ENCODE measurements at places on chromosomes 13 and 19.

GRCh38 chr13:26457212-26457611 lies 100.3 kb upstream of the WASF3 start:
- peak; percentile 18 for DNase-seq

GRCh38 chr19:24004166-24004565 lies 82.8 kb upstream of the ZNF254 start:
- no peak for DNase-seq

- no peak for DNase-seq
Observed at GRCh38 chr19:30955112-30956104, 393.8 kb downstream of the TSHZ3 start.

DNA sequence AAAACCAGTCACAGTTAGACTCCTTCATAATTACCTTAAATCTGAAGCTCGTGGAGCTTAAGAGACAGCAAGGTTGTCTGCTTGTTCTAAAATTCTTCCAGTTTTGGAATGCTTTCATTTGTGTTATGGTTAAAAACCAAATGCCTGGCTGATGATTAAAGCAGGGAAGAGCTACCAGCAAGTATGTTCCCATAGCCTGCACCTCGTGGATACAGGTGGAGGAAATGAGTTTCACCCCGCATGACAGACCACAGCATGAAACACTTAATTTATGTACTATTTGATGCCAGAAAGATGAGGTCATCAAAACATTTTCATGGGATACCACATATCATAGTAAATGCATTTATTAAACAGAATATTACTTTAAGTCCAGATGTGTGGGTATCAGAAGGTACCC lies 416 bp upstream of the DOCK9 start:
- peak; percentile 77 for DNase-seq

GRCh38 chr13:91185294-91185863 lies 162.1 kb upstream of the MIR17HG start:
- DNase-seq = no peak

- peak; percentile 15 for DNase-seq
Observed at GRCh38 chr13:28579322-28579721, 79.6 kb upstream of the POMP start.

- peak; percentile 20 for DNase-seq
Observed at GRCh38 chr13:30295116-30295515, 12.2 kb downstream of the KATNAL1 start.

- DNase-seq = no peak
Observed at GRCh38 chr19:10329555-10329954, 3.8 kb downstream of the RAVER1 start.

- DNase-seq = peak; percentile 35
Observed at GRCh38 chr13:43767341-43767931, 19.3 kb downstream of the ENOX1 start.

- DNase-seq = peak; percentile 37
Observed at GRCh38 chr13:48315969-48316650, 12.6 kb downstream of the RB1 start.

DNA sequence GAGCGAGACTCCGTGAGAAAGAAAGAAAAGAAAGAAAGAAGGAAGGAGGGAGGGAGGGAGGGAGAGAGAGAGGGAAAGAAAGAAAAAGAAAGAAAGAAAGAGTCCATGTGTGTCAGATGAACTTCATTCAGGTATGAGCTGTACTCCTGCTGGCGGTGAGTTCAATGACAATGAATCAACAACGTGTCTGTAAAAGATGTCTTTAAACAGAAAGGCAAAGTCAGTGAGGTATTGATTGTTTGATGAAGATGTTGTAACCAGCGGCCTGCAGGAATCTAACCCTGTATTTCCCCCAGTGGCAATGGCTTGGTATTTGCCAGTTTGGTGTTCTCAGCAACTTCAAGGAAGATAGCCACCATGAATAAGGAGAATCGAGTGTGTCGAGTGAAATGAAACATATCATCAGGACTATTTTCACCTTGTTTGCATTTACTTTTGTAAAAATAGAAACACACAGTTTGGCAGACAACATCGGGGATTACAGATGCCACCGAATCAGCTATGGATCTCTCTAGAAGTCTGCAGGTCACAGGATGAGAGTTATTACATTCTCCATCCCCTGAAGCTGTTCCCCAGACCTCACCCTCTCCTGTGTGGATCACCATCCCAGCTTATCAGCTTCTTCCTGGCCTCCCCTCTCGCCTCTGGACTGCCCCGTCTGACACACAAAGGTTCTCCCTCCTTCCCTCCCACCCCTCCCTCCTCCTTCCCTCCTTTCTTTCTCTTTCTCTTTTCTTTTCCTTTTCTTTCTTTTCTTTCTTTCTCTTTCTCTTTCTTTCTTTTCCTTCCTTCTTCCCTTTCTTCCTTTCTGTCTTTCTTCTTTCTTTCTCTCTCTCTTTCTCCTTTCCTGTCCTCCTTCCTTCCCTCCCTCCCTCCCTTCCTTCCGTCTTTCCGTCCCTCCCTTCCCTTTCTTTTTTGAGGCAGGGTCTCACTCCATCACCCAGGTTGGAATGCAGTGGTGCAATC lies 8.2 kb upstream of the SBK3 start:
- peak; percentile 22 for DNase-seq

- DNase-seq = peak; percentile 11
Observed at GRCh38 chr19:8460516-8461298, 15.9 kb downstream of the HNRNPM start.

DNA sequence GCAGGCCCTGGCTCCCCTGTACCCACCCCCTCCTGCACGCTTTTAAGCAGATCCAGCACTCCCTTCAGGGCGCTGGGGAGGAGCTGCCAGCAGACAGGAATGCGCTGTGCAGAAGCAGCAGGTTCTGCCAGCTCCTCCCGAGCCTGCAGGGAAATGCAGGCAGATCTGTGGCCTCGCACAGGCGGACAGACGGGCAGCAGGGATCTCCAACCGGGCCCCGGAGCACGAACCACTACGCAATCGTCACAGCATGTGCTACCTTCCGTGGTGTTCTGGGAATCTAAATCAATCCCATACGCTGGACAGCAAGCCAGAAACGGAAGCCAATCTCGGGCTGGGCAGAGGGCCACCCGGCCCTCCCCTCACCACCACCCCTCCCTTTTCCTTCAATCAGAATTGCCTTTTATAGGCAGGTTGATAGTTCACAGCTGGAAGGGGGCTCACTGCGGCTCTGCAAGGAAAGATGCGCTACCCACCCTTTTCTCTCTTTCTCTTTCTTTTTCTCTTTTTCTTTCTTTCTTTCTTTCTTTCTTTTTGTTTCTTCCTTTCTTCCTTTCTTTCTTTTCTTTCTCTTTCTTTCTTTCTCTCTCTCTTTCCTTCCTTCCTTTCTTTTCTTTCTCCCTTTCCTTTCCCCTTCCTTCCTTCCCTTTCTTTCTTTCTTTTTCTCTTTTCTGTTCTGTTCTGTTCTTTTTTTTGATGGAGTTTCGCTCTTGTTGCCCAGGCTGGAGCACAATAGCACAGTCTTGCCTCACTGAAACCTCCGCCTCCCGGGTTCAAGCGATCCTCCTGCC lies 99.9 kb downstream of the GNG7 start:
- peak; percentile 95 for DNase-seq

GRCh38 chr13:29907670-29908069 lies 57.3 kb upstream of the UBL3 start:
- no peak for DNase-seq

GRCh38 chr13:111114362-111115060 lies 599 bp upstream of the ARHGEF7 start:
- DNase-seq = peak; percentile 82

DNA sequence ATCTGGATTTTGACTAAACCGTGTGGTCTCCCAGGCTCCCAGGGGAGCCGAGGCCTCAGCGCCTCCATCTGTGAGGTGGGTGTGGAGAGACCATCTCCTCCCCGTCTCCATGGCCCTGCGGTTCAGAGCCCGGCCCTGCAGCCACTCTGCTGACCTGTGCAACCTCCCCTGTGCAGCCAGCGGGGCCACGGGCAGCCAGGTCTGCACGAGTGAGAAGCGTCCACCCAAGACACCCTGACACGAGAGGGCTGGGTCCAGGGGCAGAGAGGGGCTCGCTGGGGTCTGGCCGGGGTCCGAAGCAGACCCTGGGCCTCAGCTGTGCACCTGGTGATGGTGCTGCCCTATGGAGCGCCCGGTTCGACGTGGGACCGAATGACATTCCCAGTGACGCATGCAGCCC lies 10.4 kb upstream of the CACTIN start:
- DNase-seq = no peak

DNA sequence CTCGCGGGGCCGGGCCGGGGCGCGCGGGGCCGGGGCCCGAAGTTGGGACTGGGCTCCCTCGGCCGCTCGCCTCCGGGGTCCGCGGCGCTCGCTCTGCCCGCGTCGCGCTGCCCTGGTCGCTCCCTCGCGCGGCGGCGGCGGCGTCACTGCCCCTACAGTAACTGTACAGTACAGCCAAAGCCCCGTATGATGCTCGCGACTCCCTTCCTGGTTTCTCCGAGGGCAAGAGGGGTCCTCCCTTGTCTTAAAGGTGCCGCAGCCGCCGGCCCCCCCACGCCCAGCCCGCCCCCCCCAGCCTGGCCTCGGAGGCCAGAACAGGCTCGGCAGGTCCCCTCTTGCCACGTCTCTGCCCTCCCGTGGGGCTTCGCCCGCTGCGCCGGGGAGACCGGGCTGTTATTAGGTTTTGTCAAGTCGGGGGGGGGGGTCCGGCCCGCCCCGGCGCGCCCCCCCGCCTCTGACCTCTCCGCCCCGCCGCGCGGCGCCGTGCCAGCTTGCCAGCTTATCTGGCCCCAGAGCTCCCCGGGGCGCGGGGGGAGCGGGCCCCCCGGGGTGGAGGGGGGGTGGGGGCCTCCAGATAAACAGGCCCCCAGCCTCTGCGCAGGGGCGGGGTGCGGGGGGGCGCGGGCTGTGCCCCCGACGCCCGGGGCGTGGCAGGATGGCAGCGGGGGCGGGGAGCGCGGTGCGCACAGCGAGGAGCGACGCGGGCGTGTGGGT lies at the start of gene ZBTB7A:
TSS of gene ZBTB7A (minus strand) at position 218 of the 714 bp plus-strand sequence. CDS start 11,667 bp downstream, outside the sequence.
- peak; percentile 66 for DNase-seq

DNA sequence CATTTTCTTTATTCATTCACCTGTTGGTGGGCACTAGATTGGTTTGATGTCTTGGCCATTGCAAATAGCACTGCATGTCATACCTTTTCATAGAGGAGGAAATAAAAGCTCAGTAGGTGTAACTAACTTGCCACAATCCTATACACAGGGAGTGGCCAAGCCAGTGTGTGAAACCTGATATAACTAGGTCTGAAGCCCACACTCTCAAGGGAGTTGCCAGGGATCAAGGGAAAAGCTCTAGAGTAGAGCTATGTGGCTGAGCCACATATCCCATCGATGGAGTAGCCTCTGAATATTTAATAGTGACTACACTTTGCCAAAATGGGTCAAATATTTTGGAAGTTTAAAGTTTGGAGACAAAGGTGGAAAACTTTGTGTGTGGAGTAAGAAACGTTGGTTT lies 66.1 kb upstream of the TSHZ3 start:
- DNase-seq = no peak

DNA sequence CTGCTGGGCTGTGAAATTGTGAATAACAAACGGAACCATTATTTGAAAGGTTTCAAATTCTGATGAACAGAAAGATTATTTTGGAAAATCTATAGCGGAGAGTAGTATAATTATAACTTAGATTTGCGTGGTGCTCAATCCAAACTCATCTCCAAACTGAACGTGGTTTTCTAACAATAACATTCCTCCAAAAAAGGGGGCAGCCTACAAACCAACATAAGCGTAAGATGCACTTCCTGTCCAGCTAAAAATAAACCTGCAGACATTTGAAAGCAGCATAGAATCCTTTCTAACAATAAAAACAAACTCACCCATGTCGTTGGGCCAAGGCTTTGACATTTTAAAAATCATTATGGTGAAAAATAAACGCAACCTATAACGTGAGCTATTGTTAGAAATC lies 178.4 kb downstream of the COL4A1 start:
- no peak for DNase-seq

DNA sequence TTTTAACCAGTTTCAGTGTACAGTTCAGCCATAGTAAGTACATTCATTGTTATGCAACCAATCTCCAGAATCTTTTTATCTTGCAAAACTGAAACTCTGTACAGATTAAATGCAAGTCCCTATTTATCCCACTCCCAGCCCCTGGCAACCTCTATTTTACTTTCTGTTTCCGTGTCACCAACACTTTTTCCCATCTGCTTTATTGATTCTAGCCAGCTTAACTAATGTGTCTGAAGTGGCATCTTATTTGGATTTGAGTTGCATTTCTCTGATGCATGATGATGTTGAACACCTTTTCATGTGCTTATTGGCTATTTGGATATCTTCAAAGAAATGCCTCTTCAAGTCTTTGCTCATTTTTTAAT lies 18.9 kb downstream of the SPATA13 start:
- no peak for DNase-seq

- DNase-seq = no peak
Observed at GRCh38 chr13:35720690-35721554, 244.4 kb upstream of the MAB21L1 start.

DNA sequence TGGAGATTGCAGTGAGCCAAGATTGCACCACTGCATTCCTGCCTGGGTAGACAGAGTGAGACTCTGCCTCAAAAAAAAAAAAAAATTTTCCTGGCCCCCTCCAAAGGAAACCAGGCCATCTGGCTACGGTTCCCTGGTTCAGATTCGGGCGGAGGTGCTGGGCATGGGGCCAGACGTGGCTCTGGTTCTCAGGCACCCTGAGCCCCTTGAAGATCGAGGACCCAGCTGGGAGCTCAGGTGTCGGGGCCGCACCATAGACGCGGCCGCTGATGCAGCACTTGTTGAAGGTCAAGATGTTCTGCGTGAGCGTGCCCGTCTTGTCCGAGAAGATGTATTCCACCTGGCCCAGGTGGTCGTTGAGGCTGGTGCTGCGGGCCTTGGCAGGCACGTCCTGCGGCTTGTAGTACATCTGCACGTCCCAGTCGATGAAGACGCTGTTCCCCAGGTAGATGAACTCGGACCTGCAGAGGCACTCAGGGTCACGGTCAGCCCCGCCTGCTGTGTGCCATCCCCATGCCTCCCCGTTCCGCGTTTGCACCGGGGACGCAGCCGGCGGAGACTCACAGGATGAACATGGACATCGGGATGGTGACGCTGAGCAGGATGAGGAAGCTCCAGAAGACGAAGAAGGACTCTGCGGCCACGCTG lies 12.3 kb downstream of the ATP8B3 start:
- DNase-seq = no peak

- peak; percentile 87 for DNase-seq
Observed at GRCh38 chr19:13042443-13043130, 47.3 kb downstream of the NFIX start.

DNA sequence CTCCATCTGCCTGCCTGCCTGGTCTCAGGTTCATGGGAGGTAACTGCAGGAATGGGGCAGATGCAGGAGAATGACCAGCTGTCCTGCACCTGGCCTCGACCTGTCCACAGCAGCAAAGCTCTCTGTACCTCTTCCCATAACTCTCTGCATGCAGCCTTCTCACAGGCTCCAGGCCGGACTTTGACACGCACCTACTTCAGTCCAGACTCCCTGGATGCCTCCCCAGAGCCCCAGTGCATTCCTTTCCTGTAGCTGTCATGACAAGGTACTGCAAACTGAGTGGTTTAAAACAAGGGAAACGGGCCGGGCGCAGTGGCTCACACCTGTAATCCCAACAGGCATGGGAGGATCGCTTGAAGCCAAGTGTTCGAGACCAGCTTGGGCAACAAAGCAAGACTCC lies 3.3 kb downstream of the NANOS2 start:
- DNase-seq = no peak

DNA sequence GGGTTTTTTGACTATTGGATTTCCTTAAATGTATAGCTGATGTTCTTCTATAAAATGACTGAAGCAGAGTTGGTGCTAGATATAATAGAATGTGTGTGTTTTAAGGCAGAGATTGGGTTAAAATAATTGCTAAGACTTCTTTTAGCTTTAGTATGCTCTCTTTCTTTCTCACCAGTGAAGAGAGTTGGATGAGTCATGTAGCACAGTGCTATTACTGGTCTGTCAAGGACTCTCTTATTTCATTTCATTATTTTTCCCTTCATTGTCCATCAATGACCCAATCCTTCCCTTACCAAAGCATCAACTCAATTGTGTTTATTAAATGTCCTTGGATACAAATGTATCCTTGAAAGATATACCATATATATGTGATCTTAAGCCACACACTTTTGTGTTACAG lies 268.9 kb downstream of the IRS2 start:
- DNase-seq = peak; percentile 21
